ENCODE measurements at places on chromosomes 3 and 15.

GRCh38 chr3:151467069-151467468 is 6.2 kb upstream of the IGSF10 start:
- no peak for DNase-seq

DNA sequence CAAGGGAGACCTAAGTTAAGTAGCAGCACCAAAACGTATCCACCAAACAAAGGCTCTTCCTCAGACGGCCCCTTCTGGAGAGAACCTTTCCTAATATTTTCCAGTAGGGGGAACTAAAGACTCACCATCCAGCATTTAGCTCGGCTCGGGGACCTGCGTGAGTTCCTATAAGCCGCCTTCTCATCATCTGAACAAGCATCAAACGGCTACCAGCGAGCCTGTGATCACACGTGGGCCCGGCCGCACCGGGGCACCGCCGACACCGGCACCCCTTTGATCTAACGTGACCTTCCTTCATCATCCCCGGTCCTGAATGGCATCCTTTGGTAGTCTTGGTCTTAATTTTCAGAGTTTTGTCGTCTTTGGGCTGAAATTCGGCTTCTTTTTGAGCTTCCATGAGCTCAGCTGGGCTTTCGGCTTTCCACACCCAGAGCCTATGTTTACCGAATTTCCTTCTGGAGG is 1.4 kb upstream of the ROBO2 start:
- peak; percentile 71 for DNase-seq

- no peak for DNase-seq
Measured at GRCh38 chr15:75928680-75929608, 25.3 kb downstream of the FBXO22 start.

DNA sequence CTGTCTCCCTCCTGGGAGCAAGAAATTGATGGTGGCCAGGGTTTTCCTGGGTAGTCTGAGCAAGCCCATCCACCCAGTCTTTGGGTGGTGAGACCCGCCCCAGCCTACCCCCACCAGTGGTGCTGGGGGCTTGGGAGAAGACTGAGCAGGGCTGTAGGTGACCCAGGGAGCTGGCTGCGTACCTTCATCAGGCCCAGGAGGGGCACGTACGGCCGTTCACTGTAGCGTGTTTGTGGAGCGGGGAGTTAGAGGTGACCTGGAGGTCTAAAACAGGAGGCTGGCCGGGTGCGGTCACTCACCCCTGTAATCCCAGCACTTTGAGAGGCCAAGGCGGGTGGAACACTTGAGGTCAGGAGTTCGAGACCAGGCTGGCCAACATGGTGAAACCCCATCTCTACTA is 11.5 kb downstream of the LOXL1 start:
- no peak for DNase-seq

DNA sequence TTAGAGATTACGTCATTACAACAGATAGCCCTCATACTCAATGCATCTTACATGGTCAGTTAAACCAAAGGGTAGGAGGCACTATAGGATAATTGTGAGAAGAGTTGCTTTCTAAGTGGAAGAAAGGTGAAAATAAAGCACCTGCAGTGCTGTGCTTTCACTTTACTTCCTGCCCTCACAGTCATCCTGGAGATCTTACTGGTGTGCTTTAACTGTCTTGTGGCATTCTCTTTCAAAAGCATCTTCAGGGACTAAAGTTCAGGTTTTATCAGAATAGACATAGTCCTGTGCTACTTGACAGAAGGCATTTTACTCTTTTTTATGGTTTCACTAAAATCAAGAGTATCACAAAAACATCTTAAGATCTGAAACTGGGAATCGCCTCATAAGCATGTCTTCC is 286.6 kb downstream of the ZBTB20 start:
- no peak for DNase-seq

Measured in NCI-H187 treated with DMSO at 0.1 percent for 48 hours (cell line).